ENCODE measurements at places on chromosomes 5 and 9. TPM values are rescaled to one million over a fixed set of nuclear protein-coding genes. Genes with fewer than 3 reads are reported as not detected.
A peak's percentile ranks its signal among the peaks of the same experiment; 100 is the strongest.

Gene PCDHB14
- 0.26 TPM for total RNA-seq

Gene TRAF2
- total RNA-seq, result 5.3 TPM

DNA sequence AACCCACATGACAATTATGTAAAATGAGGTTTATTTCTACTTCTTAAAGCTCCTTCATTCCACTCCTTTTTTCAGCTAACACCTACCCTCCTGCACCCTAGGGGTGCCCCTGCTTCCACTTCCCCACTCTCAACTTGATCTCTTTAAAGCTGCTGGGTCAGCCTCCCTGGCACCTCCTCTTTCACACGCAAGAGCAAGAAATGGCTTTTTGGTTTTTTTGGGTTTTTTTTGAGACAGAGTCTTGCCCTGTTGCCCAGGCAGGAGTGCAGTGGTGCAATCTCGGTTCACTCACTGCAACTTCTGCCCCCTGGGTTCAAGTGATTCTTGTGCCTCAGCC lies 64.4 kb downstream of the SUSD1 start:
- no peak for DNase-seq

Gene SLC36A3
- total RNA-seq, result not detected

Gene CCDC152
- total RNA-seq, result under 0.01 TPM

Gene CCNO
- total RNA-seq, result 1.8 TPM

Gene FGF10
- total RNA-seq, result not detected

Gene EFCAB9
- total RNA-seq, result not detected

Gene GNAQ
- total RNA-seq, result 20.2 TPM

Gene GLRA1
- total RNA-seq, result not detected

GRCh38 chr9:106915851-106916250 lies 52.9 kb downstream of the ZNF462 start:
- no peak for DNase-seq

GRCh38 chr5:114223866-114224265 lies 138.0 kb upstream of the KCNN2 start:
- DNase-seq, result peak; percentile 1

Gene LVRN
- 0.38 TPM for total RNA-seq

Gene FSTL4
- total RNA-seq, result not detected

Gene MEF2C
- 0.26 TPM for total RNA-seq

Measured in bronchial epithelial cell (primary cell).